ENCODE measurements at places on chromosomes 7 and 10.

DNA sequence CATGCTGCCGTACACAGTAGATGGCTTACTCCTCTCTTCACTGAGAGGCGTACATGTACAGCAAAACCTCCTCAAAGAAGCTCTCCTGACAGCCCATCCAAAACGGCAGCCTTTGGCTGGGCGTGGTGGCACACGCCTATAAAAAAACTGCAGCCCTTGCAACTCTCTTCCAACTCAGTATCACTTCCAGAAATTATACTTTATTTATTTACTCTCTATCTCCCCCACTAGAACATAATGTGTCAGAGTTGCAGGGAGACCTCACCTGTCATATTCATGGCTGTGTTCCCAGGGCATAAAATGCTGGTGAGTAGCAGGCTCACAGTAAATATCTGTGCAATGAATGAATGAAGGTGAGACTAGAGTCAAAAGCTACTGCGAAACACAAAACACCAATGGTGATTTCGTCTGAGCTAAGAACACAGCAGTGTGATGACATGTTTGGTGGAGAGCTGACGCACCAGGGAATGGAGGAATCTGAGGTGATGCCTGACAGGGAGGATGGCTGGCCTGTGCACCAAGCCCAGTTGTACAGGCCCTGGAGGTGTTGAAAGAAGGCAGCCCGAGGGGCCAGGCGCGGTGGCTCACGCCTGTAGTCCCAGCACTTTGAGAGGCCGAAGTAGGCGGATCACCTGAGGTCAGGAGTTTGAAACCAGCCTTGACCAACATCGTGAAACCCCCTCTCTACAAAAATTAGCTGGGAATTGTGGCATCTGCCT, 55.3 kb downstream of the COBL start:
- no peak for DNase-seq

DNA sequence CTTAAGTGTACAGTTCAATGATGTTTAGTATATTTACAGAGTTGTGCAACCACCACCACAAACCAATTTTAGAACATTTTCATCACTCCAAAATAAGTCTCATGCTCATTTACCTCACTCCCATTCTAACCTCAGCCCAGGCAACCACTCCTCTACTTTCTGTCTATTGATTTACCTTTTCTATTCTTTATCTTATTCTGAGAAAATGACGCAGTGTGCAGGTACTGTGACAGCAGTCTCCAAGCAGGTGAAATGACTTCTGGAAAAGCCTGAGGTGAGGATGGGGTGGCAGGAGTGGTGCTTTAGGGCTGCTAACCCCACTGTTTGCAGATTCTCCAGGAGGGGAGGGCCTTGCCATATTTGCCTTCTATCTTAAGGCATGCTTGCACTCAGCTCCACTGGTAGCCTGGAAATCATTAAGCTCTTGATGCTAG, 39.5 kb downstream of the GARS1 start:
- DNase-seq = no peak

DNA sequence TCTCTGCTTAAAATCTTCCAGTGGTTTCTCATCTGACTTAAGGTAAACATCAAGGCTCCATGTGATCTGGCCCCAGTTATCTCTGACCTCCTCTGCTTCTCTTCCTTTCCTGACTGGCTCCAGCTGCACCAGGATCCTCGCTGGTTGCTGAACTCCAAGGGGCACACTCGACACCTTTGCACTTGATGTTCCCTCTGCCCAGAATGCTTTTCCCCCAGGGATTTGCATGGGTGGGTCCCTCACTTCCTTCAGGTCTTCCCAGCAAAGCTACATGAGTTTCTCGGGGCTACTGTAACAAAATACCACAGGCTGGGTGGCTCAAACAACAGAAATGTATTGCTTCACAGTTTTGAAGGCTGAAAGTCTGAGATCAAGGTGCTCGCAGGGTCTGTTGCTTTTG, 166.0 kb upstream of the CDCA7L start:
- DNase-seq = no peak

DNA sequence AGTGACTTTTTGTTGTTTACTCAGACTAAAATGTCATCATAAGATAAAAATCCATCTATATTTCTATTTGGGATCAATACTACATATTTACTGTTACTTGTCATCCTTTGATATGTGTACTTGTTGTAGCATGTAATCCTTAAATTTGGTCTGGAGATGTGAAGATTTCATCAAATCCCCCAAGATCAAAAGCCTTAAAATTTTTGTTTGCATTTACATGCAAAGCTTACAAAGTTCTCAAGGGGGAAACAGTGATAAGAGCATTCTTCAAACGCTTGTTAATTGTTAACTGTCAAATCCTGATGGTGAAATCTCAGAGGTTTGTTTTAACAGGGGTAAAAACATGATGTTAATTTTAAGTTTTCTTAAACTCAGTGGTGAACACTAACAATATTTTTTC, 84.9 kb upstream of the SKAP2 start:
- DNase-seq = no peak
